Naive B cell (primary cell): ENCODE measurements at places on chromosomes 6 and 20.
A peak's percentile ranks its signal among the peaks of the same experiment; 100 is the strongest.

- DNase-seq = no peak
Measured at GRCh38 chr6:13294499-13295069, 33.8 kb downstream of the TBC1D7 start.

DNA sequence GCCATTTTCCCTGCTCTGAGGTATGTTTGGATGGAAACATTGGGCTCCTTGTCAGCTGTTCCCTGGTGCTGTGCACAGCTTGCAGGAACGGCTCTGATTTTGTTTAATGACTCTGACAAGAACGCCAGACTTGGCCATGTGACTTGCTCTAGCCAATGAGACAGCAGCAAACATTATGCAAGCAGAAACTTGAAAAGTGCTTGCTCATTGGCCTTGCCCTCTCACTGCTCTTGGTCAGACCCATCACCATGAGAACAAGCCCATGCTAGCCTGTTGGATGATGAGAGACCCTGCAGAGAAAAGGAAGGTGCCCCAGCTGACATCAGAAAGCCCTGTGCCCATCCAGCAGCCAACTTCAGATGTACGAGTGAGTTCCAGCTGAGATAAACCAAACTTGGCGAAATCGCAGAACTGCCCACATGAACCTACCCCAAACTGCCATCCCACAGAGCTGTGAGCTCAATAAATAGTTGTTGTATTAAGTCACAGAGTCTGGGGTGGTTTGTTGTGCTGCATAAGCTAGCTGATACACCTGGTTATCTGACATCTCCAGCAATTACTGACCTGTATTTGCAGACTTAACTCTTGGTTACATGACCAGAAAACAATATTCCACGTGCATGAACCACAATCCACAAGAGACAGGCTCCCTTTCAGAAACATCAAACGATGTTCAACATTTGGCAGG lies 96.9 kb downstream of the JPH2 start:
- DNase-seq = no peak

DNA sequence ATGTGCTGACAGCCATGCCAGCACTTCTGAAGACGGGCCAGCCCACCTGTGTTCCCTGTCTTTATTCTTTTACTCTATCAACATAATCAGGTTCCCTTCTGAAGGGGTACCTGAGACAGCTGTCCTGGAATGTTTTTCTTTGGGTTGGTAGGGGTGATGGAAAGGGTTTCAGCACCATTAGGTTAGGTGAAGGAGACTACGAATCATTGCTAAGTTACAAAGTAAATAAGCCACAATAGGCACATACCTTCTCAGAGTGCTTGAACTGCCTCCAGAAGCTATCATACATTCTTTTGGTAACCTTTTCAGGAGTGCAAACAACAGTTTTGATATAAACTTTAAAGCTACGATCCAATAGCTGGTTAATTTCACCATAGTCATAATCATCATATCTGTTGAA lies 106.3 kb downstream of the SESN1 start:
- no peak for DNase-seq

GRCh38 chr6:84137051-84137375 lies 90.4 kb downstream of the CEP162 start:
- DNase-seq = no peak

DNA sequence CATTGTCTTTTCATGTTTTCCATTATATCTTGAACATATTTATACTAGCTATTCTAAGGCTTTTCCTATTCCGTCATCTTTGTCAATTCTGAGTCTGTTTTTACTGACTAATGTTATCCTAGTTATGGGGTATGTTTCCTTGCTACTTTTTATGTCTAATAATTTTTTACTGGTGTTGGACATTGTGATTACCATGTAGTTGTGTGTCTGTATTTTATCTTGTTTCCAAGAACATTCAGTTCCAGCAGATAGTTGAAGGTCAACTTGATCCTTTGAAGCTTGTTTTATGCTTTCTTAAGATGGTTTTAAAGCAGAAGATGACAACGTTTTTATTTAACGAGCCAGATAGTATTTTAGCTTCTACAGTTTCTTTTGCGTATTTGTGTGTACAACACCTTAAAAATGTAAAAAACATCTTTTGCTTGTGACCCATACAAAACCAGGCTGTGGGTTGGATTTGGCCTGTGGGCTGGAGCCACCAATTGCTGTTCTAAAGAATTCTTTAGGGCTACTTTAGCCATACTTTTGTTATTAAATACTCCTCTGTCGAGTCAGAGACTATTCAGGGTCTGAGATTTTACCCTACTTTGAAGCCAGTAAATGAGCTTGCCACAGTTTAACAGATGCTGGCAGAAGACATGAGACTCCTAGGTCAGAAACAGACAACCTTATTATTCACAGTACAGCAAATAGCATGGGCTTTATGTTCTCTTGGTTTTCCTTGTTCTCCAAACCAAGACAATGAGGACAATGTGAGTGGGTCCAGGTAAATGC lies 38.7 kb upstream of the REV3L start:
- DNase-seq = no peak

- no peak for DNase-seq
Measured at GRCh38 chr6:79307321-79308036, 73.0 kb upstream of the HMGN3 start.

GRCh38 chr20:32808438-32808837 lies 11.3 kb upstream of the MAPRE1 start:
- DNase-seq = no peak

DNA sequence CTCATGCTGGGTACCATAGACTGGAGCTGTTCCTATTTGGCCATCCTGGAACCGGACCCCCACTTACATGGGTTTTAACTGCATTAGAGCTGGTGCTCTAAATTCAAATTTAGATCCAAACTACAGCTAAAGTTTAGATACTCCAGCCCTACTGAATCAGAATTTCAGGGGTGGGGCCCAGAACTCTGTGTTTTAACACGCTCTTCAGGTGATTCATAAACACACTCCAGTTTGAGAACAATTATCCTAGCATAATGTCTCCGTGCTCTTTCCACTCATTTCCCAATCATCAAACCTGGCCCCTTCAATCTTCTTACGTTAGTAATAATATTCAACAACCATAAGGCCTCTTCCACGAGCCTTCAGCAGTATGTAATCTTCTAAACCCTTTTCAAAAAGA lies 15.3 kb downstream of the TRPC4AP start:
- no peak for DNase-seq

GRCh38 chr20:46200582-46201570 lies 82.8 kb downstream of the CD40 start:
- DNase-seq = no peak

- DNase-seq = no peak
Measured at GRCh38 chr6:15301179-15302006, 55.5 kb downstream of the JARID2 start.

- DNase-seq = peak; percentile 41
Measured at GRCh38 chr6:150029749-150030148, 4.4 kb upstream of the RAET1L start.

GRCh38 chr6:139927742-139928305 lies 553.4 kb upstream of the CITED2 start:
- no peak for DNase-seq

DNA sequence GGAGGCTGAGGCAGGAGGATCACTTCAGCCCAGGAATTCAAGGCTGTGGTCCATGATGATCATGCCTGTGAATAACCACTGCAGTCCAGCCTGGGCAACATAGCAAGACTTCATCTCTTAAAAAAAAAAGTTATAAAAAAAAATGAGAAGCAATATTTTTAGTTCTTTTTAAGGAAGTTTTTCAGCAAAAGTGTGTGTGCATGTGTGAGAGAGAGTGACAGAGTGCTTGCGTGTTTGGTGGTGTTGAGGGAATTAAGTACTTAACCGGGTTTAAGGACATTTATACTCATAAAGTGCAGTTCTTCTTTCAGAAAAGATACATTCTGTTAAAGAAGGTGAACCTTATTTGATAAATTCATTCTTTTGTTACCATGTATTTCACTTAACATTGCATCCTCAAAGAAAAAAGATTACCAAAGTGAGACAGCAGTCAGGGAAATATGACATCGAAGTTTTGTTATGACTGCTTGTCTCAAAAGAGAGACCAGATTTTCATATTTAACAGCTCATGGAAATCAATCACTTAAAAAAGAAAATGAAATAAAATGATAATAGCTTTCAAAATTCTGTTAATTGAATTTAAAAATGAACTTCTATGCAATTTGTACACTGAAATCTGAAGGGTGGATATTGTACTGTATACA lies 254.7 kb downstream of the ARHGAP18 start:
- no peak for DNase-seq

- no peak for DNase-seq
Measured at GRCh38 chr6:132020138-132020581, 69.0 kb upstream of the CCN2 start.

DNA sequence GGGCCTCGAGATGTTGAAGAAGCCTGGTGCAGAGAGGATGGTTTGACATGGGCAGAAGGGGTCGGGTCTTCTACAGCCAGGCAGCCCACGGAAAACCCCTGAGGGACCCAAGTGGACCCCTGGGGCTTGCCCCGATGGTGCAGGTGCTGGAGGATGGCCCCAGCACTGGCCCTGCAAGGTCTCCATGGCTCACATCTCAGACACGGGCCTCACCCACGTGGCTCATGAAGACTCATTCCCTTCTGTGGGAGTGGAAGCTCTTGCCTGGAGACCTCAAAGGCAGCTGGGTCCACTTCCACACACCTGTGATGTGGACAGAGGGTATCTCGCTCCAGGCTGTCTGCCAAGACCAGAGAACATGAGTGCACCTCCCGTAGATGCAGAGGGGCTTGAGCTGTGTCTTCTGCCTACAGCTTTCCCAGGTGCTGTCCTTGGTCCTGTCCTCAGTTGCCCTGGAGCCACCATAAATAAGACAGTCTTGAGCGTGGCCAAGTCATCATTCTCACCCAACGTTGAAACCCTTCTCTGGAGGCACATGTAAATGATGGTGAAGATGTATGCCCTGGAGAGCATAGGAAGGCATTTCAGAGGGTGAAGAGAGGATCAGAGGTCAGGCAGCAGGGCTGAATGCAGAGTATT lies 108.0 kb downstream of the SYNDIG1 start:
- DNase-seq = no peak

GRCh38 chr6:32529697-32530430 lies at the start of gene HLA-DRB5:
HLA-DRB5 (minus strand) TSS chr6:32530287; CDS start chr6:32530224, 63 bp downstream.
- DNase-seq = peak; percentile 71

DNA sequence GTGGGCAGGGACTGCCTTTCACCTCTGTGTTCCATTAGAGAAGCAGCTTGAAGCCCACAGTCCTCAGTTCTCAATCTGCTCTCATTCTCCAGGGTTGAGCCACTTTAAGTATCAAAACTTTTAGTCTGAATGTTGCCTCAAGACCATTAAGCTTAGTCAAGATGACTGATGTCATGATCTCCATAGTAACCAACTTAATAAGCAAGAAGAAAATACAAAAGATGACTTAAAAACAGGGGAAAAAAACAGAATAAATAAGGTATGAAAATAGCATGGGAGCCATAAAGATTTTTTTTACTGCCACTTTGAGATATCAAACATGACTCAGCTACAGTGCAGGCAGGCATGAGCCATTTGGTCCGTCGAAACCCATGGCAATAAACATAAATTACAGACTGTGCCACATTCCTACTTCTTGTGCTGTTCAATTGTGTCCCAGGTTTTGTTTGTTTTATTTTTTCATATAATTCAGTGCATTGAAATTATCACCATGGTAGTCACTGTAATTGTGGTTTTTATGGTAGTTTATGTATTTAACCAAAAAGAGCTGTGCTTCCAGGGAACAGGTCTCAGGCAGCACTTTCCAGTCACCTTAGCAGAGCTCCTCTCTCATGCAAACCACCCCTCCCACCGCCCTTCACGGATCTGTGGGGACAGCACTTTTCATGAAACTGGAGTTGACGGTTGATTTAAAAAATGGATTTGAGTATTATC lies 156.5 kb upstream of the INSM1 start:
- no peak for DNase-seq

DNA sequence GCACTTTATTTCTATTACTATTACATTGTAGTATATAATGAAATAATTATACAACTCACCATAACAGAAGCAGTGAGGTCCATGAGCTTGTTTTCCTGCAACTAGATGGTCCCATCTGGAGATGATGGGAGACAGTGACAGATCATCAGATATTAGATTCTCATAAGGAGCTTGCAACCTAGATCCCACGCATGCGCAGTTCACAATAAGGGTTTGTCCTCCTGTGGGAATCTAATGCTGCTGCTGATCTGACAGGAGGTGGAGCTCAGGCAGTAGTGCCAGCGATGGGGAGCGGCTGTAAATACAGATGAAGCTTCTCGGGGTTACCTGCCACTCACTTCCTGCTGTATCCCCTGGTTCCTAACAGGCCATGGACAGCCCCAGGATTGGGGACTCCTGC lies 139.5 kb upstream of the TCF21 start:
- no peak for DNase-seq

DNA sequence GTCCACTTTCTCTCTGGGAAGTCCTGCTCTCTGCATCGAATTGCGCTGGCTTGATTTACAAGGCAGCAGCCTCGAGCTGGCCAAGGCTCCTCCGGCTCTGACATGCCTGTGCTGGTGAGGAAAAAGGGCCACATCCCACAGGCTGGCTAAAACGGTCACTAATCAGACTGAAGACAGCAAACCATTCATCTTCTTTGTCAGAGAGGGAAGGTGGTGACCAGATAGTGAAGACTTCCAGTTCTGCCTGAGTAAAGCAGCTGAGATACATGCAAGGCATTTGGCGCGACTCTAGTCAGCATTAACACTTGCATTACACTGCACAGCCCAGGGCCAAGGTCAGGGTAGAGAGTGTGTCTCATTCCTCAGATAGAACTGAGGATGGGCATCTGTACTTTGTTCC lies 203.2 kb upstream of the MAP3K7 start:
- no peak for DNase-seq

DNA sequence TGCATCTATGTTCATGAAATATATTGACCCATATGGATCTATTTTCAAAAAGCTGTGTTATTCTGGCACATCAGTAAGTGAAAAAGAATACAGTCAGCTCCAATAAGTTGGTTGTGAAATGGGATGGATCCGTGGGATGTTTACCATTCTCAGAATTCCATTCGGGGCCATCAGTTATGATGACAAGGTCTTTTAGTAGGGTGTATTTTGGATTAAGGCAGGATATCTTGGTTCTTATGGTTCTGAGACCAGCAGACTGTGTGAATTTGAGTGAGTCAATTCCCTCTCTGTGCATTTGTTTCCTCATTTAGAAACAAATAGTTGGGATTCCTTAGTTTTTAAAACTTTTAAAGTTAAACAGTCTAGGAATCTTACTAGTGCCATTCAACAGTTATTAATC lies 287.4 kb downstream of the CD109 start:
- no peak for DNase-seq

GRCh38 chr20:37821696-37822095 lies 81.2 kb upstream of the VSTM2L start:
- DNase-seq = no peak

DNA sequence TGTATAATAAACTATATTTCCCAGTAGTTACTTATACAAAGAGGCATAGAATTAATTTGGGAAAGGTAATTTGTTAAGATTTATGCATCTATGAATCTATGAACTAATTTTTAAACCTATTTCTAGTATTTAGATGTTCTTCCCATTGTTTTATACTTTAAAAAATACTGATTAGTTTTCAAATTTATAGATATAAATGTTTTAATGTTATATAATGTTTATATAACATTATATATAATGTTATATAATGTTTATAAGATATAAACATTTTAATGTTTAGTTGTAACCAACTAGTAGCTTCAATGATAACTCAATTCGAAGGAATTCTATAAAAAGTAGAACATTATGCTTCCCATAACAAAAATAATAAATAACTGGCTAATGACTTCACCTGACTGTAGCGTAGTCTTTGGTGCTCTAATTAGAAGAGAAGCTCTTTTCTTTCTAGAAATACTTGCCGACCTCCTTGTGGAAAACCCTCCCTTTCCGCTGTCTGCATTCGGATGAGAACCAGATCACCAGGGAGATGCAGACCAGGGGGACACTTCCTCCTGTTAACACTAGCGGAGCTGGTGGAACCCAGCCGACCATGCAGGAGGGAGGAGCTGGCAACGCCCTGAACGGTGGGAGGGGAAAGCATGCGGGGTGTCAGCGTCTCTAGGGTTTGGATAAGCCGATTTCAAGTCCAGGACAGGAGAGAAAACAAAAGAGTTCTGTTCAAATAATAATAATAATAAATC lies 158.4 kb downstream of the OR2B2 start:
- peak; percentile 65 for DNase-seq
